ELR (cell line): ENCODE measurements at places on chromosomes 3 and 15.

- DNase-seq: no peak
Observed at GRCh38 chr15:64233299-64233698, 70.5 kb upstream of the PPIB start.

DNA sequence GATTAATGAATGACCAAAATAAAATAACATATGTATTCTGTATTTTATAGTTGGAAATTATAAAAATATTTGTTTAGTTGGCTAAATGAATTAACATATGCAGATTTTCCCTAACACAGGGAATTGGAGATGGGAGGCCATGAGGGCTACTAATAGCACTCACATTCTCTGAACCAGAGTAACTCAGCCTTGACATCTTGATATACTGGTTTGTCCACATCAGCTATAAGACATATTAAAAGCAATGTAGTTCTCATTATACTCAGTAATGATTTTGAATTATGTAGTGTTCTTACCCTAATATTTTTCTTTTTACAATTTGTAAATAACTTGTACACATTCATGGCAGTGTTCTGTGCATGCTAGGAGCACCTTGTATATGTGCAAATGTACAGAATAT is 255.9 kb downstream of the EPHA6 start:
- DNase-seq: no peak

- DNase-seq: peak; percentile 31
Observed at GRCh38 chr3:47283193-47283537, 421 bp downstream of the KLHL18 start.

- DNase-seq: no peak
Observed at GRCh38 chr3:170522201-170522600, 63.7 kb downstream of the SLC7A14 start.

- no peak for DNase-seq
Observed at GRCh38 chr3:170145278-170145677, 36.3 kb downstream of the PHC3 start.

DNA sequence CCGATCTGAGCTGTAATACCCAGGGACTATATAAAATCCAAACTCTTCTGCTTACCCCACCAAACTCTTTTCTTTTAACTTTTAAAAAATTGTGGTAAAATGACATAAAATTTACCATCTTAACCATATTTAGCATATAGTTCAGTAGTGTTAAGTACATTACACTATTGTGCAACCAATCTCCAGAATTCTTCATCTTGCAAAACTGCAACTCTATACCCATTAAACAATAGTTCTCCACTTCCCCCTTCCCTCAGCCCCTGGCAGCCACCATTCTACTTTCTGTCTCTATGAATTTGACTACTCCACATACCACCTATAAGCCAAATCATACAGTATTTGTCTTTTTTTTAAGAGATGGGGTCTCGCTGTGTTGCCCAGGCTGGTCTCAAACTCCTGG is 38.7 kb downstream of the SENP8 start:
- no peak for DNase-seq

- no peak for DNase-seq
Observed at GRCh38 chr3:87614998-87615397, 338.6 kb upstream of the POU1F1 start.

DNA sequence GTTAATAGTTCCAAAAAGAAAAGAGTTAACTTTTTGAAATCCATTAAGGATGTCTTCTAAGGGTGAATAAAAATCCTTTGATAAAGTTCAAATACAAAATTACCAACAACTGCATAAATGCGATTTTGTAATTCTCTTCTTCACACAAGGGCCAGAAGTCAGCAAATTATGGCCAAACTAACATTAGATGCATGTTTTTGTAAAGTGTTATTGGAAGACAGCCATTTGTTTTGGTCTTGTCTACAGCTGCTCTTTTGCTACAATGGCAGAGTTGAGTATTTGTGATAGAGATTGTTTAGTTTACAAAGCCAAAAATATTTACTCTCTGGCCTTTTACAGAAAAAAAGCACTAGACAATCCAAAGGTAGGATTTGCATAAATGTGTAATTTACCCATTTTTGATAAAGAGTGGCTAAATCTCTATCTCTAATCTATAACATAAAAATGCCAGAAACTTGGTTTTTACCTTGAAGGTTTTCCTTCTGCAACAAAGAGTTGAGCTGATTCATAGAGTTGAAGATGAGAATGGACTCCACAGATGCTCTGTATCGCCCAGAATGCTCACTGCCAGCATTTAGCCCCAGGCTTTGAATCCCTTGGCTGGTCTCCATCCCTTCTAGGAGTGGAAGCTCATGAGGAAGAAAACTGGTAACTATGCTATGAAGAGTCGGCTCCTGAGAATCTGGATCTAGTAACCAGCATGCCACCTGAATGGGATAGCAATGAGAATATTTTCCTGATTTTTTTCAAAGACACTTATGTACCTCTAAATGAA is 64.5 kb downstream of the POLQ start:
- DNase-seq: peak; percentile 76

GRCh38 chr15:91578511-91578910 is 275.0 kb upstream of the SLCO3A1 start:
- DNase-seq: no peak

DNA sequence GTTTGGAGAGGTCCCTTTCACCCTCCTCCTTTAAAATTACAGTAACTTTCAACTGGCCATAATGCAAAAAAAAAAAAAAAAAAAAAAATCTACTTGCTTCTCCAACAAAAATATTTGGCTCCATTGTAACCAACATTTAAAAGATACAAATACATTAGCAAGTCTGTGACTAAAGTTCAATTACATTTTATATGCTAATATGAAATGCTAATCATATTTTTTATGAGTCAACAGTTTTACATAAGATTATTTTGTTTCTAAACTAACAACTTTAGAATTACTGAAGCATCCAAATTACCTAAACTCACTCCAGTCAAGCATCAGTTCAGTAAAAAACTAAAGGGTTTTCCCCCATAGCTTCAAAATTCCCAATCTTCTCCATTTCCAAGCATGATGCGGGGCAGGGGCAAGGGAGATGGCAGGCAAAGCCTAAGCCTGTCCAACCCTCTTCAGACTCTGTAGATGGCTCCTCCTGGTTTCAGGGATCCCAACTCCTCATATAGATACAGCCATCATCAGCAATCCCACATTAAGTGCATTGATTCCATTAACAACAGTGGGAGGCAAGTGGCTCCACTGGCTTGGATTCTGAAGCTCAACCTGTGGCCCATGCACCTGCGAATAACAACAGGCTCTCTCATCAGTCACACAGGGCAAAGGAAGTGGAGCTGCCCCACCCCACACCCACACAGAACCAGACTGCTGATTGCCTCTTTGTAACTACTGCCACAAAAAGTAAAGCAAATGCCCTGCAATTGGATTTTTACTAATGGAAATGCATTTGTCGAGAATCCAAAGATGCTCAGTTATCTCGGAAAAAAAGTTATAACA is 15.0 kb downstream of the SFMBT1 start:
- no peak for DNase-seq

DNA sequence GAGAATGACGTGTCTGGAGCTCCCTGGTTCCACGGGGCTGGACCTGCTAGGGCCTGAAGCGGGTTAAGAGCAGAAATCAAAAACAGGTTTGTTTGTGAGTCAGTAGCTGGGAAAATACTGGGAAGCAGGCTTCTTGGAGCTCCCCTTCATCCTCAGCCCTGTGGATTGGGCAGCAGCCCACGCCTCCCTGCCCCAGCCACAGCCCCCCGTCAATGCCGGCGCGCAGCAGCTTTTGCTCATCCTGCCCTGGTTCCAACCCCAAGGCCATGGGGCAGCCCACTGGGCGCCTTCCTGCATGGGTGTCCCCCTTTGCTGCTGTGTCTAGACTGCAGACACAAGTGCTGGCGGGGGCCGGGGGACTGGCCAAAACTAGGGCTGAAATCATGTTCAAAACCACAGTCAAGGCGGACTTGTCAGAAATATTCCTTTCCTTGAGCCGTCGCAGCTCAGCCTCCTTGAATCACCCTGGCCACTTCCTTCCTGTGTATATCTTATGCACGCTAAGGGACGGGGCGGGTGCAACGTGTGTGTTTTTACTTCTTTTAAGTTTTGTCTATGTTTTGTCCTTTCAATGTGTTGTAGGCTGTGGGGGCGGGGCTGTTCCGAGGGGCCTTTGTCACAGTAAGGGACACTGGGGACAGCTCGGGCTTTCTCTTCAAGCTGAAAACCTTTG is 108.1 kb downstream of the KLF13 start:
- DNase-seq: peak; percentile 94

DNA sequence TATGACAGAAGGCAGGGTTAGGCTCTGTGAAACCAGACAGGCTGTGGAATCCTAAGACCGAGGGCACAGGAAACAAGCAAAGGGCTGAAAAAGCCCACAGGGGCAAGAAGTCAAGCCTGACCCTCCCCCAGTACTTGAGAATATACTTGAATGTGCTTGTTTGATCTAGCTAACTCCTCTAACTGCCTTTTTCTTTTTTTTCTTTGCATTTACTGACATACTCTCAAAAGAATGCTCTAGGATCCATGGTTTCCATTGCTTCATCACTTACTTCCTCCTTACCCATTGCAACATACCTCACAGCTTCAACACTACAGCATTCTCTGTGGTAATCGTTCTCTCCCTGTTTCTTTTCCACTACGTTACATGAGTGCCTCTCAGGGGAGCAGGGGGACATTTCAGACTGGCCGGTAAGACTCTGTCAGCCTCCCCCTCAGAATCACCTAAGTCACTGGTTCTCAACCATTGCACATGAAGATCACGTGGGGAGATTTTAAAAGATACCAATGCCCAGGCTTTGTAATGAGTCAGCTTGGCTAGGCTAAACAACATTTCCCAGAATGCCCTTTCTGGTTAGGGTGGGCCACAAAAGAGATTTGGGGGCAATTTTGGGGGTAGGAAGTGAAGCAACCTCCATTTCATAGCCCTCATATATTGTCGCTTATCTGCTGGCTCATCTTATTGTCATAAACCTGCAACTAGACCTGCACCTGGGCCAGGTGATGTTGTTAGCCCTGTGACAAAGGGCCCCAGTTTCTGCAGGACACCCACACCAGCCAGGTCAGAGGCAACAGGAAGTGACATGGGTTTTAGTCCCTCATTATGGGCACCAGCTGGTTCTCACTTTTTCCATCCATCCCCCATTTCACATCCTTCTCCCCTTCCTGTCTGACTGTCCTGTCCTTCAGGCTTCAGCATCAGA is 24.6 kb upstream of the RSL24D1 start:
- DNase-seq: peak; percentile 89

- peak; percentile 79 for DNase-seq
Observed at GRCh38 chr3:24591661-24592555, 97.3 kb upstream of the THRB start.

- no peak for DNase-seq
Observed at GRCh38 chr3:36393563-36393962, 13.3 kb downstream of the STAC start.

- DNase-seq: no peak
Observed at GRCh38 chr3:172260381-172260780, 187.9 kb downstream of the GHSR start.

GRCh38 chr3:30161375-30161774 is 445.0 kb upstream of the TGFBR2 start:
- no peak for DNase-seq

GRCh38 chr15:82911458-82911857 is 41.1 kb downstream of the HOMER2 start:
- DNase-seq: no peak

DNA sequence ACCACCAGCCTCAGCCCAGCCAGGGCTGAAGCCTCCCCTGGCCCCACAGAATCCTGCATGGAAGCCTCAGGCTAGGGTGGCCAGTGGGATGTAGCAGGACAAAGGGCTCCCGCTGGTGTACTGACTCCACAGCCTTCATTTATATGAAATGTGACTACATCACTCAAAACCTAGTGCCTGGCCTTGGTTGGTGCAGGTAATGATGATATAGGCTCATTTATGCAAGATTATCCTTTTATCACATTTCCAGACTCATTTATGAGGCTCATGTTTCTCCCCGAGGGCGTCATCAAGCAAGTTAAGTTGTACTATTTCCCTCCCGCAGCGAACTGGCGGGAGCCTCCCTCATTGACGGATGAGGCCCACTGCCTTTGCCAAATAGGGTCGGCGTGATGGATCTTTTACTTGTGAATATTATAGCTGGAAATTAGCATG is 179.1 kb upstream of the SMAD3 start:
- no peak for DNase-seq

DNA sequence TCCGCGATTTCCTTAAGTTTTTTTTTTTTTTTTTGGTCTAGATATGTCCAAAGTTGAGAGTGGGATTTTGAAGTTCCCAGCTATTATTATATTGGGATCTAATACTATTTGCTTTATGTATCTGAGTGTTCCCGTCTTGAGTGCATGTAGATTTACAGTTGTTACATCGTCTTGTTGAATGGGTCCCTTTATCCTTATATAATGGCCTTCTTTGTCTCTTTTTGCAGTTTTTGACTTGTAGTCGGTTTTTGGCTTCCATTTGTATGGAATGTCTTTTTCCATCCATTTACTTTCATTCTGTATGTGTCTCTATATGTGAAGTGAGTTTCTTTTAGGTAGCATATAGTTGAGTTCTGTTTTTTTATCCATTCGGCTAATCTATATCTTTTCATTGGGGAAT is 35.6 kb downstream of the CRYBG3 start:
- no peak for DNase-seq

DNA sequence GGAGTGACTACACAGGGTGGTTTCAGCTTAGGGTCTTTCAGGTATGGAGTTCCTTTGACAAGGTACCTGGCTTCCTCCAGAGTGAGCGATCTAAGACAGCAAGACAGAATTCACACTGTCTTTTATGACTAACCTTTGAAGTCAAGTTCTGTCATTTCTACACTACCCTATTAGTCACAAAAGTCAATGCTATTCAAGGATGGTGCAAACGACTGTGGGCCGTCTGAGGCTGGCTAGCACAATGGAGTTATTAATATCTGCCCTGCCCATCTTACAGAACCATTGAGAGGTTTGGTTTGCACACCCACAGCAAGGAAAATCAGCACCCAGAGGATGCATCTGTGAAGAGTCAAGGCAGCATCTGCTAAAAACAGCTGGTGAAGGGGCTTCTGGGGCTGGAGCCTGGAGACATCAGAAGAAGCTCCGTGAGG is 62.9 kb upstream of the XCR1 start:
- peak; percentile 74 for DNase-seq

DNA sequence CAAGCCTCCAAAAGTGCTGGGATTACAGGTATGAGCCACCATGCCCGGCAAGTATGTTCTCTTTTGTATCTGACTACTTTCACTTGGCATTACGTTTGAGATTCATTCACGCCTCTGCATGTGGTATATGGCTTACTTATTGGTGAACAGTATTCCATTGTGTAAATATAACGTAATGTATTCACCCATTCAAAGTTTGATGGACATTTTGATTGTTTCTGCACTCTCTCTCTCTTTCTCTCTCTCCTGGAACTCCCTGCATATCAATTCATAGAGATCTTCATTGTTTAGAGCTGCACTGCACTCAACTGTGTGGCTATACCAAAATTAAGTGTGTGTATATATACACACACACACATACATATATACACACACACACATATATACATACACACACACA is 30.4 kb downstream of the SPPL2A start:
- DNase-seq: no peak

DNA sequence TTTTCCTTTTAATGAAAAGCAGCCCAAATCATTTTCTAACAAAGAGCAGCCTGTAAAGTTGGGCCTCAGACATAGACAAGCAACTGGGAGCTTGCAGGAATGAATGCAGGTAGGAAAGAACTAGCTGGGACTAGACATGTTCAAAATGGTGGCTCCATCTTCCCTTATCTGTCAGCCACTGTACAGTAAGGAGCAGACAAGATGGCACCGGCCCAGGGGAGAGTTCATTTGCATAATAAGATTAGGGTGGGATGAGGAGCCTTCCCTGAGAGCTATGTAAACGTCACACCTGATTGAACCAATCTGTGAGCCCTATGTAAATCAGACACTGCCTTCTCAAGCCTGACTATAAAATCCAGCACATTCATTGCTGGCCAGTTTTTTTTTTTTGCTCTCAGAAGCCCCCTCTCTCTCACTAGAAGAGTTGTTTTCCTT is 59.7 kb upstream of the GK5 start:
- no peak for DNase-seq
